ENCODE measurements at places on chromosomes 11 and 22.
A peak's percentile ranks its signal among the peaks of the same experiment; 100 is the strongest.

GRCh38 chr11:62352355-62353336, 15.4 kb downstream of the ASRGL1 start:
- no peak for DNase-seq

DNA sequence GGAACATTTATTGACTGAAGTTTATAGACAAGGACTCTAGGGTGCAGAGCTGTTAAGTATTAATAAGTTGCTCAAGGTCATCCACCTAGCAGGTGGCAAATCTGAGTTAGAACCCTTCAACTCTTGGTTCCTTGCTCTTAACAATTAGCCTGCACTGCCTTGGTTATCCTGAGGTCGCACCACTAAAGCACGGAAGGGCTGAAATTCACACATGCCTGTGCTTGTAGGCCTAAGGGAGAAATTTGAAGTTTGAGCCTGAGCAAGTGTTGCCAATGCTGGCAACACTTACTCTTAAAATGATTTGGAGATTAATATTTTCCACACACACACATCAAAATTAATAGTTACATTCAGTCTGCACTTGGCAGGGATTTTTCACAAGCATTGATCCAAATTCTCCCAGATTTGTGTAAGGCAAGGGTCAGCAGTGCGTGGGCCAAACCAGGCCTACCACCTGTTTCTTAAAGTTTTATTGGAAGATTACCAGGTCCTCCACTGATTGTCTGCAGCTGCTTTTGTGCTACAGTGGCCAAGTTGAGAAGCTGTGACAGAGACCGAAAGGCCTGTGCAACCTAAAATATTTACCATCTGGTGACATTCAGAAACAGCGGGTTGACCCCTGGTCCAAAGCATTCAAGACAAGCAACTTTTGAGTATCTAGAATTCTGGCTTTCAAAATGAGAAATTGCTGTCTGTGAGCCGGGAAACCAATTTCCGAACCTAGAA, 16.3 kb downstream of the APOL5 start:
- no peak for DNase-seq

DNA sequence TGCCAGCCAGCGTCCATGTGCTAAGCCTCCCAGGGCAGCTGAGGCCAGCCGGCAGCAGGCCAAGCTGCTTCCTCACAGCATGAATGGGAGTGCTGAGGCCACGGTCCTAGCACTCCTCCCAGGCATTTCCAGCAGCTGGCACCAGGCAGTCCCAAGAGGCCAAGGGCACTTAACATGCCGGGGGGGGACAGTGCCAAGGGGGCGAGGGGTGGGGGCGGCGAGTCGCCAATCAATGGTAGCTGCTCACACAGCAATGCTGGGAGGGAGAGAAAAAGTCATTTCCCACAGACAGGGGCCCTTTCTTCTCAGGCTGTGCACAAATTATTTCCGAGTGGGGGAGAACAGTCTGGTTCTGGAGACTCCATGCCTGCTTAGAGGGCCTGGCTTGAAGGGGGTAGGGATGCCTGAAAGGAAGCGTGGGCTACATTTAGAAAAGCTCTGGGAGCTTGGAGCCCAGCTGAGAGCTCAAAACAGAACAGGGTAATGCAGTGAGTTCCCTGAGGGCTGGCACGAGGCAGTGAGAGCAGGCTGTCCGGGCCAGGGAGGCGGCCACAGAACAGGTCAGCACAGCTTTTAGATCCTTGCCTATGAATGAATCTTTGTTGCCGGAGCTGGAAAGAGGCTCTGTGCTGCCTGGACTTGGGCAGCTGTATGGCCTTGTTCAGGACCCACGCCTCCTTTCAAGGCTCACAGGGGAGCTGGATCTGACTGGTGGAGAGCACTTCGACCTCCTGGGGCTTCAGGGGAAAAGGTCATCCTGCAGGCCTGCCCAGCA, 14.4 kb upstream of the TBC1D10A start:
- no peak for DNase-seq

GRCh38 chr11:64218628-64219353, 7.2 kb downstream of the TRPT1 start:
- no peak for DNase-seq

- DNase-seq = no peak
Observed at GRCh38 chr11:10387206-10388083, 67.6 kb upstream of the AMPD3 start.

GRCh38 chr11:69752890-69753289, 22.3 kb downstream of the FGF4 start:
- DNase-seq = no peak

DNA sequence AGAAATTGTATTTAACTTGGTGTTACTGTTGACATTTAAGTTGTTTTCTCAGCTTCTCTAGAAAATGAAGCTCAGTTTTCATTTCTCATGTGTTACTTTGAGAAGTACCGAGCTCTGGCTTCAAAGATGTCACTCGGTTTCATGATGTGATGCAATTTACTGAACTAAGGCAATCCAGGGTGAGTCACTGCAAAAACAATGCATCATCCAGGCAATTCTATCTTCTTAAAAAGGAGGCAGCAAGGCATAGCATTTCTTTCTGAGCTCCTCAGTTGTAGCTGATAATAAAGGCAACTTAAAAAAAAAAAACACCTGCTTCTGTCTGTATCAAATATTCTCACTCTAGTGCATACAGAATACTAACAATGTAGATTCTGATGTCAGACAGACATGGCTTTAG, 91.1 kb upstream of the KCNA4 start:
- no peak for DNase-seq

DNA sequence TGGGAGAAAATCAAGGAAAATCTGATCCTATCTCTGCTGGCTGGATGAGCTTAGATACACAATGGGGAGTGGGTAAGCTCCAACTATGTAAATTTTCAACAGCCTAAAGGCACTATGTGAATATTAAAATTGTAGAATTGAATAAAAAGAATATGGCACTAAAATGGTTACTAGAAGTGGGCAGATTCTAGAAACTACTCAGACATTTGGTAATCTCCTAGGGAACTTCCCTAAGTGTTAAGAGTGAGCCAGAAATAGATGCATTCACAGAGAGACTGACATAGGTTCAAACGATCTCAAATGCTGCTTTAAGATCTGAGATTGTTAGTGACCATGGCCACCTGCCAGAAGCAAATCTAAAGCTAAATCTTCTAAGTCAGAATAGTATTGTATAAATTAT, 4.3 kb upstream of the OR52E1 start:
- DNase-seq = no peak

GRCh38 chr11:105979997-105980703, 41.9 kb downstream of the MSANTD4 start:
- DNase-seq = no peak

DNA sequence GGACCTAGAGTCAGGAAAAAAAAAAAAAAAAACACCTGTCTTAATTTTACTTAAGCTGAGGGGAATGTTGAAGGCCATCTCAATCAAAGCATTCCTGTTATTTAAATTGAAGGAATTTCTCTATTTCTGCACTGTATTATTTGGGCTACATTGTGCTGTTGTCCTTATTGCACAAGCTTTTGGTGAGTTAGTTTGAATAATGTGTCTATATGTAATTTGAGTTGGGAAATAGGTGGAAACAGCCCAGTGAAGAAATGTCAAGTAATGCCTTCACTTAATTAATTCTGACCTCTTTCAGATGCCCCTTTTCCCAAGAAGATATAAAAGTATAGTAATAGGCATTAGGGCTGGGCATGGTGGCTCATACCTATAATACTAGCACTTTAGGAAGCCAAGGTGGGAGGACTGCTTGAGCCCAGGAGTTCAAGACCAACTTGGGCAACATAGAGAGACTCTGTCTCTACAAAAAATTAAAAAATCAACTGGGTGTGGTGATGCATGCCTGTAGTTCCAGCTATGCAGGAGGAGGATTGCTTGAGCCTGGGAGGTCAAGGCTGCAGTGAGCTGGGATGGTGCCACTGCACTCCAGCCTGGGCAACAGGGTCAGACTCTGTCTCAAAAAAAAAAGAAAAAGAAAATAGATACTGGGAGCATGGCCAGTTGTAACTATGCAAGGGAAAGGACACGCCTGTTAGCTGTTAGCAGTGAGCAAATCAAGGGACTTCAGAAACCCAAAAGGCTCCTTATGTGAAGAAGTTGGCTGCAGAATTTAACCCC, 34.9 kb downstream of the OR10A6 start:
- DNase-seq = no peak

GRCh38 chr11:118916842-118917388, 8.8 kb downstream of the BCL9L start:
- no peak for DNase-seq

- no peak for DNase-seq
Observed at GRCh38 chr11:66593650-66594049, 665 bp downstream of the CCS start.

DNA sequence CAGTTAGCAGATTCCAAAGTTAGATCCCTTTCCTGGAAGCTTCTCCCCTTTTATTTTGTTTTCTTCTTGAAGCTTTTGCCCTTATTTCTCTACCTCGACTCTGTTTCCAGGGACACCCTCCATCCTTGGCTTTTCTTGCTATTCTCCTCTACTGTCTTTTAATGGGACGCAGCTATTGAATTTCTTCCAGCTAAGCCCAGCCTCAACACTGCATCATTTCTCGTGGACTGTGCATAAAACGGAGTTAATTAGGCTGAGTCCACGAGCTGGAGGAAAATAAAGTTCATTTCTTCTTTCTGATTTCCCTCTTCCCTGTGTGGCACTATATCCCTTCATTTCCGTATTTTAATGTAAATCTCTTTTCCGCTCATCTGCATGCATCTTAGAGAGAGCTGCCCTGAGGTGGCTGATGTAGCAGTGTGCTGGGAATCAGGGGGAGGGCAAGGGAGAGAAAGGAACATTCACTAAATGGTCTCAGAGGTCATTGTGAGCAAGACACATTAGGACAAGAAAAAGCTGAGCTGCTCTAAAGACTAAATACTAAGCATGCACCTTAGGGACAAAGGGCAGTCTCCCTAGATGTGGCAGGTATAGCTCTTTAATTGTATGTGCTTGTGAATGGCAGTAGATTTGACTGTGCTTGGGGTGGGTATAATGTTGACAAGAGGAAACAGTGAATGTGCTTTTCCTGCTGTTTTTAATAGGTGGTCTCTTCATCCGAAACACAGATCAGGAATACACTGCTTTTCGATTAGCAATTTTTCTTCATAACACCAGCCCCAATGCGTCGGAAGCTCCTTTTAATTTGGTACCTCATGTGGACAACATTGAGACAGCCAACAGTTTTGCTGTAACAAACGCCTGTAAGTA, 1.9 kb downstream of the GRIA4 start:
- no peak for DNase-seq

GRCh38 chr11:131644204-131644795, 273.9 kb downstream of the NTM start:
- DNase-seq = no peak

DNA sequence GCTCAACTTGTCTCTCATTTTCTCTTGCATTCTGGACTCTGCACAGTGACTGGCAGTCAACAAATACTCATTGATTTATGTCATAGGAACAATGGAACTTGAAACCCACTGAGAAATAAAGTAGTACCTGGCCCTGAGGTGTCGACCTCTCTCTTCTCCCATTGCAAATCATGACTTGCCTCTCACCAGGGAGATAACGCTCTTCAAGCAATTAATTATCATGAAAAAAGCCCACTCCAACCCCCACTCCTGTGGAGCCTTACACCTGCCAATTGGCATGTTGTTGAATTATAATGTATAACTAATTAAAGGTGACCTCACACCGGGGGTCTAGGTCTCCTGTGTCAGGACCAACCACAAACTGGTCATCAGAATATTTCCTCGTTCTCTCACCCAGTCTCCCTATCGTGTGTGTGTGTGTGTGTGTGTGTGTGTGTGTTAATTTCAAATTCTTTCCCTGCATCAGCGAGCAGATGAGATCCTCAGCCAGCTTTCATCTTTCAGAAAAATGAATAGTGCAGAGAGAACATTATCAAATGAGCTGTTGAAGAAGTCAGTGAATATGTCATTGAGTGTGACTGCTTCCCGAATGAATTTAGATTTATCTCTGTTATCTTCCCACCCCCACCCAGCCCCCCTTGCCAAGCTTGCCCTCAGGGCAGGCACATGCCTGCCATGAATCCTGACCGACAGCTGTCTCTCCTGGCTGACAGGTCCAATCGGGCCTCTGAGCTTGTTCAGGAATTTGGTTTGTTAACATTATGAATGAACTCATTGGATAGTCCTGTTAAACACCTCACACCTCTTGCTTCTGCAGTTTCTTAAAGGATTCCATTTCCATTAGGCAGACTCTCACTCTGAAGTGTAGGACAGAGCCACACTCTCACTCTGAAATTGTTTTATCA, 357.4 kb downstream of the INSC start:
- DNase-seq = no peak

DNA sequence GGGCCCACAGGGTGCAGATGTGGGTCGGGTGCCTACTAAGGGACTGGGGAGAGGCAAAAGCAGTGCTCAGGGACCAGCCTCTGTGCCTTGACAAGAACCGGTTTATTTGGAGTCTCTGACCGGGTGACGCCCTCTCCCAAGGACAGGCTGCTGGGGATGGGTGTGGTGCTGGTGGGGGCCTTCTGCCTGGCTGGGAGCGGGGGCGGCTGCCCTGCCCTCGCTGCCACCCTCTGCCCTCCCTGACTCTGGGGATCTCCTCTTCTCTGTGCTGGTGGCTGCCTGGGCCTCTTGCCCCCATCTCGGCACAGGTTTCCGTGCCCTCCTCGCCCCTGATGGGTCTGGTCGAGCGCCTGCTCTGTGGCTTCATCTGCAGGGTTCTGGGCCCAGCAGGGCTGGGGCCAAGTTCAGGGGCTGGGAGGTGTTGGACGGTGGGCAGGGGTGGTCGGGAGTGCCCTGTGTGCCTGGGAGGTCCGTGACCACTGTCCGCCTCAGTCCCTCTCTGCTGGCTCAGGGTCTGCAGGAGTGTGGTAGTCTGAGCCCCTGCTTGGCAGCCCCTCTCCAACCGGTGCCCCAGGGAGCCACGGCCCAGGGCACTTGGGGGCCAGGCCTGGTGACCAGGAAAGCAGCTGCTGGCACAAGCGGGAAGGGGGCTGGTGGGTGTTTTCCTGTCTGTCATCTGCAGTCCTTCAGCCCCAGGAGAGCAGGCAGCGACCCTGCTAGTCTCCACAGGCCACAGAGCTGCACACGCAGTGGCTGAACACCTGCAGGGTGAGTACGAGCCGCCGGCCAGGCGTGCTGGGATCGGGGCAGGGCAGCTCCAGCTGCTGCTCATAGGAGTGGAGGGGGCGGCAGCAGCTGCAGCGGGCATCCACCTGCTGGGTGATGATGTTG, 23.5 kb downstream of the MUC6 start:
- peak; percentile 84 for DNase-seq

- no peak for DNase-seq
Observed at GRCh38 chr11:93020248-93021046, 51.0 kb downstream of the MTNR1B start.

DNA sequence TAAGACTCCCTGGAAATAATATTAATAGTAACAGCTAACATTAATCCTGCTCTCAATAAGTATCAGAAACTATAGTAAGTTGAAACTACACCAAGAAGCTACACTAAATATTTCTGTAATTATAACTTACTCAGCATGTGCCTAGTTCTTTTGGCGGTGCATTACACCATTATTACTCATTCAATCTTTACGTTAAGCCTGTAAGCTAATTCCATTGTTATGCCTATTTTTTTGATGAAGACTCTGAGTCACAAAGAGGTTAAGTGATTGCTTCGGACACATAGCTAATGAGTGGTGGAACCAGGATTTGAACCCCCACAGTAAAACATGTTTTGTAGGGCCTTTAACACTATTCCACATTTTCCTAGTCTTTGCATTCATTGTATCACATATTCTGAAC, 111.6 kb downstream of the RASSF10 start:
- DNase-seq = no peak

Data from NAMALWA (cell line).